Fibroblast of the aortic adventitia (primary cell): ENCODE measurements at places on chromosomes 5 and 9. TPM values are rescaled to one million over a fixed set of nuclear protein-coding genes. Genes with fewer than 3 reads are reported as not detected.

PCDHGB4 gene
- 9.0 and 17.4 TPM in 2 replicates for total RNA-seq

SURF1 gene
- 25.1 and 49.3 TPM in 2 replicates for total RNA-seq

DNA sequence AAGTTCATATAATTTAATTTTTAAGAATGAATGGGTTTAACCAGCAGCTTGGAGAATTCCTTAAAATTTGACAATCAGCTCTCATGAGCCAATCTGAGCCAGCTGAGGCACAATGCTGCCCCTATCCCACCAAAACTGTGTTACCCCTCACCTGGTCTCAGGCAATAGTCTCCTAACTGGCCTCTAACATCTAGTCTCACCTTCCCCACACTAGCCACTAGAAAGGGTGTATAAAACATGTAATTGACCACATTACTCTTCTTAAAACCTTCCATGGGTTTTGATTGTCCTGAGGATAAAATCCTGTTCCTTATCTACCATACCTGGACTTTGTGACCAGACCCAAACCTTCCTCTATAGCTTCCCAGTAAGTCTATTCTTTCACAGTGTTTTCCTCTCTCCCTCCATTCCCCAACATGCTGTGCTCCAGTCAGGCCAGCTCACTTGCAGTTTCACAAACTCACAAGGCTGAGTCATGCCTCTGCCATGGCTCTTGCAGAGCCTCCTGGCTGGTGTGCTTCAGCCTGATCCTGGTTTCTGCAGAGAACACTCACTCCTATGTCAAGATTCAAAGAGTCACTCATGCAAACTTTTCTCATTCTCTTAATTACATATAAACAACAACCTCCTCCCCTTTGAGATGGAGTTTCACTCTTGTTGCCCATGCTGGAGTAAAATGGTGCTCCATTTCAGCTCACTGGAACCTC is 16.0 kb upstream of the ZCCHC7 start:
- peak; percentile 80 for DNase-seq

DNA sequence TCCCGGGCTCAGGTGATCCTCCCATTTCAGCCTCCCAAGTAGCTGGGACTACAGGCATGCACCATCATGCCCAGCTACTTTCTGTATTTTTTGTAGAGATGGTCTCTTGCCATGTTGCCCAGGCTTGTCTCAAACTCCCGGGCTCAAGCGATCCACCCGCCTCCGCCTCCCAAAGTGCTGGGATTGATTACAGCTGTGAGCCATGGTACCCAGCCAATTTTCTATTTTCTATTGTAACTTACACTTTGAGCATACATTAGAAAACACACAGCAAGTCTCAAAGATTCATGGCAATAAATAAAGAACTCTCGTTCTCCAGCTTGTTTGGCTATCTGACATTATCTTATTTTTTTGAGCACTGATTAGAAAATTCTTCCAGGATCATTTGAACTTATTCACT is 228.7 kb downstream of the ADAMTS6 start:
- no peak for DNase-seq

- no peak for DNase-seq
Observed at GRCh38 chr5:112036206-112036605, 279.2 kb upstream of the NREP start.

GRCh38 chr5:138833080-138833479 is 42.1 kb downstream of the LRRTM2 start:
- no peak for DNase-seq

GRCh38 chr9:97039514-97039860 is 545 bp upstream of the CTSV start:
- peak; percentile 55 for DNase-seq

DNA sequence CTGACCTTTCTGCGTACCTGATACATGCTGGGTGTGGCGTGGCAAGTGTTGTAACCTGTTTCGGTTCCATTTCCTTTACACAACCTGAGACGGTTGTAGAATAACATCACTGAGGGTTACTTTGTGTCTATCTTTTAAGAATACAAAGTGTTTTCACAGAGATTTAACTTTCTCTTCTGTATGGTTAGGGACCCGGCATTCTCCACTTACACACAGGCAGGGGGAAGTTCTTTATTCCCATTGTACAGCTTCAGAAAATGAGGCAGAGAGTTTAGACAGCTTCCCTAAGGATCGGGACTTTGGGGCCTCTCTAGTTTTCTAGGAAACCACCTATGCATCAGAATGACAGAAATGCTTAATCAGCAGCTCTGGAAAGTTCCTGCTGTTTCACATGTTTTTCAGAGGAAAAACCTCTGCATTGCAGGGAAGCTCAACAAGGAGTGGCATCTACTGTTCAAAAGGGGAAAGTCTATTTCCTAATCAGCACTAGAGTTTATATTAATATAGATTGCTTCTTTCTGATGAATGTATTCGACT is 41.3 kb downstream of the CAST start:
- DNase-seq = peak; percentile 37

GRCh38 chr5:62653001-62653863 is 74.6 kb downstream of the LRRC70 start:
- no peak for DNase-seq
